ENCODE measurements at places on chromosomes 3 and 15. TPM values are rescaled to one million over a fixed set of nuclear protein-coding genes. Genes with fewer than 3 reads are reported as not detected.

DNA sequence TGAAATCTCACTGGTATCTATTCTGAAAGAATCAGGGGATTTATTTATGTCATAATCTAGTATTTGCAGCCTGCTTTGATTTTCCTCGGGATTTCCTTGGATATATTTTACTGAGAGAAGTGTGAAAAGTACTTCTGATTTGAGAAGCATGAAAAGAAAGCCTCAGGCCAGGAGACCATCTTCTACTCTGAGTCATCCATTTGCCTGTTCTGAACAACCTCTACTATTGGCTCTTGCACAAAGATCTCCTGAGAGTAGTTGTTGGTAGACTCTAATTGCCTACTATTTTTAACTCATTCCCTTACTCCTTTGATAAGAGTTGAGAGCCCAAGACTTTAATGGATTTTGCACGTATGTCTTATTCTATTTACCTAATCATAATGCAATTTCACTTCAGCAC, 318.9 kb downstream of the BCHE start:
- no peak for DNase-seq

DNA sequence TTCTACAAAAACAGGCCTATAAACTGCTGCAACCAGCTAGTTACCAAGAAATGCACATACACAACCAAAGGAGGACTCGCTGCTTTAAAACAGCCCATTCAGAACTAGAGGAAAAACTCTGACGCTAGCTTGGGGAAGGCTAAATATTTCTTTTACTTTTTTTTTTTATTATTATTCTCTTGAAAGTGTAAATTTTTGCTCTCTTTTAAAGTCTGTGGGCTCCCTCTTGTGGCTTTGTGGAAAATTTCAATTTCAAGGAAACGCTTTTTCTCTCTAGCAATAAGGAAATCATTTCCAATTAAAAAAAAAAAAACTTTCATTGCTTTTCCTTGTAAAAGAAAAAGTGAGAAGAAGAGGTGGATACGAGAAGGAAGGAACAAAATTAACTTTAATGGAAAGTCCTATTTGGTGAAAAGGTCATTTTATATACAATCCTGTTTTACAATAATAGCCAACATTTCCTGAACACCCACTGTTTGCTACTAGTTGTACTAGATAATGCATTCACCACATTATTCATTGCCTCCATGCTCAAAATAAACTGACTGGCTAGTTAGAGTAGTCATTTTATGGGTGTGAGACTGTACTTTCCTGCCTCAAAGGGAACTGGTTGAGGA, 51.2 kb upstream of the SAMMSON start:
- no peak for DNase-seq

TRPM7 gene
- 24.1 TPM for total RNA-seq

DNA sequence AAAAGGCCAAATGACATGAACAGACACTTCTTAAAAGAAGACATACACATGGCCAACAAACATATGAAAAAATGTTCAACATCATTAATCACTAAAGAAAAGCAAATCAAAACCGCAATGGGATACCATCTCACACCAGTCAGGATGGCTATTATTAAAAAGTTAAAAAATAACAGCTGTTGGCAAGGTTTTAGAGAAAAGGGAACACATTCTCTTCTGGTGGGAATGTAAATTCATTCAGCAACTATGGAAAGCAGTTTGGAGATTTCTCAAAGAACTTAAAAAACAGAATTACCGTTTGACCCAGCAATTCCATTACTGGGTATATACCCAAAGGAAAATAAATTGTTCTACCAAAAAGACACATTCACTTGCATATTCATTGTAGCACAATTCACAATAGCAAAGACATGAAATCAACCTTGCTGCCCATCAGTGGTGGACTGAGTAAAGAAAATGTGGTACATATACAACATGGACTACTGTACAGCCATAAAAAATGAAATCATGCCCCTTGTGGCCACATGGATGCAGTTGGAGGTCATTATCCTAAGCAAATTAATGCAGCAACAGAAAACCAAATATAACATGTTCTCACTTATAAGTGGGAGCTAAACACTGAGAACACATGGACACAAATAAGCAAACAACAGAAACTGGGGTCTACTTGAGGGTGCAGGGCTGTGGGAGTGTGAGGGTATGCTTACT, 190.7 kb upstream of the MCTP2 start:
- DNase-seq: no peak

WDR76 gene
- total RNA-seq: 5.2 TPM

Measured in ascending aorta (tissue), 2 donors.